ENCODE measurements at places on chromosomes 1 and 21.
A peak's percentile ranks its signal among the peaks of the same experiment; 100 is the strongest.

DNA sequence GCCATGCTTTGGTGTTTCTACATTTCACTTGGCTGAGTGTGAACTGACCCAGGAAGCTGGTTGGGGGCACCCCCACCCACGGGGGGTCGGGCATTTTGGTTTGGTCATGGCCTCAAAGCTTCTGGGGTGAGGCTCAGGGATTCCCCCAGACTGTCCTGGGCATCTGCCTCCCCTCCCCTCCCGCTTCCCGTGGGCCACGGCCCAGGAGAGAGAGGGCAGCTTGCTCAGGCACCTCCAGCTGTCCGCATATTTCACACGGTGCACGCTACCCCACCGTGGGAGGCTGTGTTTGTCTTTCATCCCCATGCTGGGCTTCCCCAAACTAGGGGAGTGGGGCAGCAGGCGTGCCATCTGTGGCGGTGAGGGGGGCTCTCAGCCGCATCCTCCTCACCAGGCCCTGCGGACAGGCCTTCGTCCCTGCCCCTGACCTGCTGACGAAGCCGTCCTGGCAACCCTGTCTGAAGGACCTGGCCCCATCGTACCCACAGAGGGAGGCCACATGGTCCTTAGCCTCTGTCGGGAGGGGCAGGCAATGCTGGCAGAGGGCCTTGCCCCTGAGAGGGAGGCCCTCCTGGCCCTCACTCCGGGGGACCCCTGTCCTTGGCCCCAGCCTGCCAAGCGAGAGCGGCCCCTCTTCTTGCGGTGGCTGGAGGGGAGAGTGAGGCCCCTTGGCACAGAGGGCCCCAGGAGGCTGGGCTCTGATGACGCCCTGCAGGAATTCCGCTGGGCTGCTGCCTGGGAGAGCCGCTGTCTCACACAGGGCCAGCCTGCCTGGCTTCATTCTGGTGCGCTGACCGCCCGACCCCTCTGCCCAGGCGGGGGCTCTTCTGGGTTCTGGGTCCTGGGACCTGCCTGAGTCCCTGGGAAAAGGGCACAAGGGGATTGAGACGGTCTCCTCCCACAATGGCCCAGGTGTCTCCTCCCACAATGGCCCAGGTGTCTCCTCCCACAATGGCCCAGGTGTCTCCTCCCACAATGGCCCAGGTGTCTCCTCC is 22.1 kb downstream of the TP73 start:
- DNase-seq: no peak

- DNase-seq: no peak
Measured at GRCh38 chr1:243818978-243819377, 31.1 kb downstream of the AKT3 start.

- no peak for DNase-seq
Measured at GRCh38 chr1:4600615-4601460, 53.6 kb upstream of the AJAP1 start.

DNA sequence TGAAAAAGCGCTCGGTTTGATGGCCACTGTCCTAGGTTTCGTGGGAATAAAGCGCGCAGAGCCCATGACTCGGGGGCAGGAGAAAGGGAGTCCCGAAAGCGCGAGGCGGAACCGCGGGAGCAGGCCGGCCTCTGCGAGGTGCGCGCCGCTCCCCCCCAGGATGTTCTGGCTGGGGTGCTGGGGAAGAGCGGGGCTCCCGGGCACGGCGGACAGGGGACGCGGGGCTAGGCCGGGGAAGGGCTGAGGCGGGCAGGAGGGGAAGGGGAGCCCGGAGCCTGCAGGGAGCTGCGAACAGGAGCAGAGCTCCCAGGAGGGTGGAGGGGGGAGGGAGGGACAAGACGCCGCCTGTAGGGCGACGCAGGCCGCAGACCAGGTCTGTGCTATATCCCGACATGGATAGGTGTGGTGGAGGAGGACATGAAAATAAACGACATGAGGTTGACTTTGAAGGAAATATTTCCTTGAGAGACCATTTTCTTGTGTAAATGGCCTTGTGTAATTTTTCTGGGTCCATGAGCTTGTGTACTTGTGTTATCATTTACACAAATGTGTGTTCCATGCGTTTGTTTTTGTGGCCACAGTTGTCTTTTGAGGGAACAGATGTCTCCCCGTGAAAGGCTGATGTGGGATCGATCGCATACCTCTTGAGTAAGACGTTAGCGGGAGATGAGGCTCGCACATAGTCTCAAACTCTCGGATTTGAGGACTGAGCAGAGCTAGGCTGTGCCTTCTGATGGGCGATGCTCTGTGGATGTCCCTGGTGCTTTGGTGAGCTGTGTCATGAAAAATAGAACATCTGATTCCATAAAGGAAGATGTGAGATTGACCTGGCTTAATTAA is 1.3 kb downstream of the PCNT start:
- DNase-seq: peak; percentile 25

GRCh38 chr21:15004721-15005370 is 60.0 kb downstream of the NRIP1 start:
- no peak for DNase-seq

- DNase-seq: no peak
Measured at GRCh38 chr1:150152772-150153456, 3.2 kb downstream of the PLEKHO1 start.

- DNase-seq: no peak
Measured at GRCh38 chr1:76494807-76495206, 372.5 kb upstream of the ST6GALNAC5 start.

- DNase-seq: no peak
Measured at GRCh38 chr1:226981838-226982237, 41.7 kb downstream of the COQ8A start.

GRCh38 chr1:84611091-84611490 is 36.9 kb upstream of the CTBS start:
- DNase-seq: no peak

- no peak for DNase-seq
Measured at GRCh38 chr1:230230273-230230672, 163.2 kb downstream of the GALNT2 start.

- no peak for DNase-seq
Measured at GRCh38 chr1:214404571-214405213, 123.7 kb downstream of the SMYD2 start.
